ENCODE measurements at places on chromosomes 13 and 19.

DNA sequence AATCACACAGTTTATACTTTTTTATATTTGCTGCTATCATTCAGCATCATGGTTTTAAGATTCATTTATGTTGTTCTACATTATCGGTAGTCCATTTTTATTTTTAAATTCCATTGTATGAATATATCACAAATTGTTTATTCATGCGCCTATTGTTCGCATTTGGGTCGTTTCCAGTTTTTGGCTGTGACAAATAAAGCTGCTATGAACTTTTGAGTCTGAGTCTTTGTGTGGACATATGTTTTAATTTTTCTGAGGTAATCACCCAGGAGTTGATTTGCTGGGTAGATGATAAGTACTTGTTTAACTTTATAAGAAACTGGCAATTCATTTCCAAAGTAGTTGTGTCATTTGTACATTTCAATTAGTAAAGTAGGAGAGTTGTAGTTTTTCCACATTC, 74.2 kb upstream of the CSNK1A1L start:
- no peak for DNase-seq

DNA sequence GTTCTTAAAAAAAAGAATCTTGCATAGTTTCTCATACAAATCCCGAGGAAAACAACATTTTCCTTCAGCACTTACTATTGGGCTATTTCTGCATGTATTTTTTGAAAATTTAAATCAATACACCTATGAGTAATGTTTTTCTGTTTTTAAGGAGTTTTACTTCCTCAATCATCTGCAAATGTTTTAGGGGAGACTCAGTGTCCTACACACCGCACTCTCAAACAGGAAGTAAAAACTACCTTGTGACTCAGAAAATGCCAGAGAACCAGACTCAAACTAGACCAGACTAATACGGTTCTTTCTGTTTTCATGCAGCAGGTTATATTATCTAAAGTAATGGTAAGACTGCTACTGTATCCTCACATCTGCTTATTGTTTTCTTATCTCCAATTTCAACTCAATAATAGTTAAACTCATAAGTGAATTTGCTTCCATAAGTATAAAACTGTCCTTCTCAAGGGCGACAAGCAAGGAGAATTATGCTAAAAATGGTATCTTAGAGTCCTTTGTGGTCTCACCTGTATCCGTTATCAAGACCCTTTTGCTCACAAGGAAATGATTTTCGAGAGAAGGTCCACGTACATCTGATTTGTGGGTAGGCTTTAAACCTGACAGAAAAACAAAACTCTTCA, 52.5 kb downstream of the FLT3 start:
- DNase-seq: peak; percentile 41

- peak; percentile 13 for DNase-seq
These were observed 634.0 kb downstream of the TBC1D4 start for GRCh38 chr13:74847966-74848365.

DNA sequence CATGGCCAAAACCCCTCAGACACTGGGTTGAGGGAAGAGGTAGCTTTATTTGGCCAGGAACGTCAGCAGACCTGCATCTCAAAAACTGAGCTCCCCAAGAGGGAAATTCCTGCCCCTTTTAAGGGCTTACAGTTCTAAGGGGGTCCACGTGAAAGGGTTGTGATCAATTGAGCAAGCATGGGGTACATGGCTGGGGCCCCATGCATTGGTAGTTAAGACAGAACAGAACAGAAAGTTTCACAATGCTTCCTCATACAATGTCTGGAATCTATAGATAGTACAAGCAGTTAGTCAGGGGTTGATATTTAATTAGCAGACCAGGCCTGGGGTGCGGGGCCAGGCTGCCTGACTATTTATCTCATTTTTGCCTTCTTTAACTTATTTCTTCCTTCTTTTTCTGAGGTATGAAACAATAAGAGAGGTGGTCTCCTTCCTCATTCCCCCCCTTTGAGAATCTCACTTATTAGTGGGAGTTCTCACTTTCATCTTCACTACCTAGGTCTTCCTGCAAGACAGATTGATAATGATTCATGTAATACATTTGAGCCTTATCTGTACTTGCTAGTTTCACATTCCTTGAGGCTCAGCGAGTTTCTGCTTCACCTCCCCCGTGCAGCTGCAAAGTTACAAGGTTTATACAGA, 84.8 kb downstream of the SLC25A15 start:
- peak; percentile 5 for DNase-seq

DNA sequence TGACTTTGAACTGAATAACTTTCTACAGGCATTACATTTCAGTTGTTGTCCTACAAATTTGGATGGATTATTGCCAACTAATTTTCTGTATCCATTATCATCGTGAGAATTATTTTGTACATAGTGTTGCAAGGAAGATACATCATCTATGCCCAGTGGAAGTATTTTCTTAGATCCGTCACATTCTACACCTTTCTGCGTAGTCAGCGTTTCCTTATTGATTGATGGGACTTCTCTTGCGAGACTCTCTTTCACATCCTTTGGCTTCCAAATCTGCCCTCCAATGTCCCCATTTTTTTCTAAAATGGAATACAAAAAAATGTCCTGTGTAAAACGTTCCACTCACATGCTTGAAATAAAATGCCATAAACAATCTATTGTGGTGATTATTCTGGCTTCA, 9.2 kb downstream of the ZIM3 start:
- DNase-seq: no peak

GRCh38 chr19:9076901-9077300, 10.0 kb upstream of the OR1M1 start:
- no peak for DNase-seq

DNA sequence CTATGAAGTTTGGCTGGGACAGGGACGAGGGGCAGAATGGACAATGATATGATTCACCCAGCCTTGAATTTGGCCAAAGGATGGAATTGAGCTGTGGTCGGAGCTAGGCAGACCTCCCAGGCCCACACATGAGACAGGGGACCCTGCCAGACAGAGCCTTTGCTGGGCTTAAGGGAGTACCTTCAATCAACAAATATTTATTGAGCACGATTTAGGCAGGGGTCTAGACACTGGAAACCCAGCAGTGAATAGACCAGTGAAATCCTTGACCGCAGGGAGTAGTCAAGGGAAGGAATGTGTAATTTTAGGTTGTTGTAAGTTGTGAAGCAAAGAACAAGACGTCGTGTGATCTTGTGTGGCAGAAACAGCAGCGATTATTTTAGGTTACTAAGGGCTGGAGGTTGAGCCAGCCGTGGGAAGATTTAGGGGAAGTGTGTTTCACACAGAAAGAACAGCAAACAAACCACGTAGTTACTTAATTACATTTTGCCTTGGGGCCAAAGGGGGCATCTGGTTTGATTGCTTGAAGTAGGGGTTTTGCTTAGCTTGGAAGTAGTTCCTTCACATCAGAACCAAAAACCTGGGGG, 16.9 kb upstream of the AP1M2 start:
- DNase-seq: peak; percentile 69

DNA sequence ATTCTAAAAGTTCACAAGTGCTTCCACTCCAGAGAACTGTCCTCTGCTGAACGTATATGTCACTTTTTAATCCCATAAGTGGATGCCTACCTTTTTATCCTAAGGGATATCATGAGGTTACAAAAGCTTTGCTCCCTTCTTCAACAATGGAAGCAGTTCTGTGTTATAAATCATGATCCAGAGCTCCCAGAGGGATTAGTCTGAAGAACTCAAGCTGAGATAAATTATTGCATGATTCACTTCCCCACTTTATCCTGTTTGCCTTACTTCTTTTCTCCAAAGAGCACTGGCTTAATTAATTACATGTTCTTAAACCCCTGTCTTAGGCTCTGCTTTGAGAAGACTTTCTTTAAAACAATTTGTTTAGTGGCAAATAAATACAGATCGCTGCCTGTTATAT, 246.7 kb downstream of the PCDH17 start:
- DNase-seq: no peak

DNA sequence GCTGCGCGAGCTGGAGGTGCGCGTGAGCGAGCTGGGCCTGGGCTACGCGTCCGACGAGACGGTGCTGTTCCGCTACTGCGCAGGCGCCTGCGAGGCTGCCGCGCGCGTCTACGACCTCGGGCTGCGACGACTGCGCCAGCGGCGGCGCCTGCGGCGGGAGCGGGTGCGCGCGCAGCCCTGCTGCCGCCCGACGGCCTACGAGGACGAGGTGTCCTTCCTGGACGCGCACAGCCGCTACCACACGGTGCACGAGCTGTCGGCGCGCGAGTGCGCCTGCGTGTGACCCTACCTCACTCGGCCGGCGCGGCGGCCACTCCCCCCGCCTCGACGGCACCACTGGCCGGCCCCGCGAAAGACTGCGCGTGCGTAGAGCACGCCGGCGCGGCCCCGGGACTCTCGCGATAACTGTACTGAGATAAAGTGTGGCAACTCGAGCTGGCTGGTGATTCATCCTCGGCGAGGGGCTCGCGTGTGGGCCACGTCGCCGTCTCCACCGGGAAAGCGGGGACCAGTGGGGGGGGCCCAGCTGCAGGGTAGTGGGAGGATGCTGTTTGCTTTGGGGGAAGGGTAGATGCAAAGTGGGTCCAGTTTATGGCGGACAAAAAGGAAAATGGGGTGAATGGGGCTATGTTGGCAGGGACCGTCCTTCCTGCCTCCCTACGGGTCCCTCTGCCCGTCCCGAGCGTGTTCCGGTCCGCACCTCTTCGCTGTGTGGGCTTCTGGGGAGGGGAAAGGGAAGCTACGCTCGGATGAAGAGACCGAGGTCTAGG, 11.4 kb downstream of the FUT6 start:
- DNase-seq: peak; percentile 94

DNA sequence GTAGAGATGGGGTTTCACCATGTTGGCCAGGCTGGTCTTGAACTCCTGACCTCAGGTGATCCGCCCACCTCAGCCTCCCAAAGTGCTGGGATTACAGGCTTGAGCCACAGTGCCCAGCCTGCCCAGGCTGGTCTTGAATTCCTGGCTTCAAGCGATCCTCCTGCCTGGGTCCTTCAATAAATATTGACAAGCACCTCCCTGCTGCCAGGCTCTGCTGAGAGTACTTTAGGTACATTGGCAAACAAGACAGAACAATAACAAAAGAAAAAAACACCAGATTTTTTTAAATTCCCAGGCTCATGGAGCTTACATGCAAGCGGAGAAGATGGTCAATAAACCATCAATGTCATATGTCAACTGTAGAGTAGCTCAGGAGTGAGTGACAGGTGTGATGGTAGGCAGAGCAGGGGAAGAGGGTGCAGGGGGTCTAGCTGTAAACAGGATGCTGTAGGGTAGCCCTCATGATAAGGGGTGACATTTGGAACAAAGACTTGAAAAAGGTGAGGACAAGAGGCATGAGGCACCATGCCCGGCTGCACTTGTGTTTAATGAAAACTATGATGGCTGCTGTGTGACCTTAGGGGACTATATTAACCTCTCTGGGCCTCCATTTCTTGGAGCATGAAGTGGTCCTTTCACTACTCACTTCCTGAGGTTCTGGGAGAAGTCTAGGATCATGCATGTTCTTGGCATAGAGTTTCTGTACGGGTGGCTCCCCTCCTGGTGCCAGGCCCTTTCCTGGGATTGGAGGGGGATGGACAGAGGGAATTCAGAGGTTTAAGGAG, 19.6 kb downstream of the SULT2B1 start:
- no peak for DNase-seq

DNA sequence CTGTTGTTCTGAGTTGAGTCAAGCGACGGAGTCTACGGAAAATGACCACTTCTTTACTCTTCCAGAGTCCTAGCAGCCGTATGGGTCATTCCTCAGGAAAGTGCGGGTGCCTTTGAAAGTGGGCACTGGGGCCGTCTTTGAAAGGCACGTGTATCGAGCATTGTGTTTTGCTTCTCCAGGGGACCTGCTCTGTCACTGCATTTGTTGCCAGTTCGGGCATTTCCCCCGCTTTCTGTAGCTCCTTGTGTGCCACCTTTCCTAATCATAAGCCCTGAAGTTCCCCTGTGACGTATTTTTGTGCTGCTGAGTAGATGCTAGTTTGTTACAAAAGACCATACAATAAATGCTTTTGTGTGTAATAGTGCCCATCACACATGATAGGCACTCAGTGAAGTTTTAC, 24.4 kb downstream of the SPATA13 start:
- DNase-seq: no peak

DNA sequence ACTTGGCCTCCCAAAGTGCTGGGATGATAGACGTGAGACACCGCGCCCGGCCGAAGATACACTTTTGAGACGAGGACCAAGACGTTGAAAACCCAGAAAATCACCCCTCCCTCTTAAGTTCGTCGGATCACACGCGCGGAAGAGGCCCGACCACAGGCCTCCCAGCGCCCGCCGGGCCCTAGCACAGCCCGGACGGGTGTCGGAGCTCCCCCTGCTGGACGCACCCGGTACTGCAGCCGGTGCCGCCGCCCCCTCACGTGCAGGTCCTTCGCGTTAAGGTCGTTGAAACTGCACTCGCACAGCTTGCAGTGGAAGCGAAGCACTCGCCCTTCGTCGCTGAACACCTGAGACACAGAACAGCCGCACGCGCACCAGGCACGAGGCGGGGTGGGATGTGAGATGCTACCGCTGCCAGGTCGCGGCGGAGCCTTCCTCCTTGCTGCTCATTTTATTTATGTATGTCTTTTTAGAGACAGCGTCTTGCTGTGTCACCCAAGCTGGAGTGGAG, 35.7 kb upstream of the MATK start:
- DNase-seq: peak; percentile 26

Data from choroid plexus epithelial cell (primary cell).